A549 treated with RU486 at 1 μM for 4 hours (cell line): ENCODE measurements at places on chromosomes 12 and 14. TPM values are rescaled to one million over a fixed set of nuclear protein-coding genes. Genes with fewer than 3 reads are reported as not detected.

The CLEC4D gene
- not detected in 5 replicates for total RNA-seq

The AMIGO2 gene
- 100 to 188 TPM (median 178 TPM) in 5 replicates for total RNA-seq

The NRL gene
- 0.72 to 1.2 TPM (median 0.80 TPM) in 5 replicates for total RNA-seq

The PTGDR gene
- total RNA-seq: not detected in 5 replicates

The HNF1A gene
- 3.7 to 7.0 TPM (median 6.1 TPM) in 5 replicates for total RNA-seq

The C12orf56 gene
- total RNA-seq: 0.06 TPM in 1 of 5 replicates, not detected in the others

The SMIM41 gene
- total RNA-seq: not detected in 5 replicates

The GLS2 gene
- 0.09 to 0.76 TPM (median 0.16 TPM) in 5 replicates for total RNA-seq

The IL22 gene
- not detected in 5 replicates for total RNA-seq

The SYNDIG1L gene
- not detected in 5 replicates for total RNA-seq

The RNF10 gene
- 101 to 111 TPM (median 104 TPM) in 5 replicates for total RNA-seq

The RABGGTA gene
- 15.2 to 18.4 TPM (median 16.6 TPM) in 5 replicates for total RNA-seq

The TTC8 gene
- total RNA-seq: 37.7 to 51.9 TPM (median 45.8 TPM) in 5 replicates

The FGF6 gene
- not detected in 5 replicates for total RNA-seq

The LRP1-AS gene
- total RNA-seq: not detected in 5 replicates

The GALC gene
- 9.2 to 12.5 TPM (median 12.1 TPM) in 5 replicates for total RNA-seq

The NTN4 gene
- 41.1 to 57.2 TPM (median 48.7 TPM) in 5 replicates for total RNA-seq

The MYF6 gene
- not detected in 5 replicates for total RNA-seq

The AMDHD1 gene
- total RNA-seq: 1.8 to 2.6 TPM (median 1.9 TPM) in 5 replicates

The ORAI1 gene
- total RNA-seq: 24.4 to 44.1 TPM (median 43.1 TPM) in 5 replicates

The DDN gene
- 0.66 to 0.97 TPM (median 0.81 TPM) in 5 replicates for total RNA-seq

The DBX2 gene
- total RNA-seq: not detected in 5 replicates

The NELL2 gene
- 0.46 TPM in 1 of 5 replicates, not detected in the others for total RNA-seq

The NDRG2 gene
- 3.0 to 4.4 TPM (median 3.2 TPM) in 5 replicates for total RNA-seq

The KRT73 gene
- total RNA-seq: not detected in 5 replicates

The MMP17 gene
- total RNA-seq: 5.9 to 12.4 TPM (median 12.2 TPM) in 5 replicates

The NEDD8 gene
- 444 to 520 TPM (median 484 TPM) in 5 replicates for total RNA-seq

The GPR68 gene
- total RNA-seq: 0.12 to 0.19 TPM in 2 of 5 replicates, not detected in the others

The RPS6KA5 gene
- total RNA-seq: 2.0 to 4.6 TPM (median 3.7 TPM) in 5 replicates

The KRT84 gene
- total RNA-seq: not detected in 5 replicates

The ERBB3 gene
- 1.1 to 2.8 TPM (median 1.7 TPM) in 5 replicates for total RNA-seq

The RASAL1 gene
- 0.27 to 0.55 TPM (median 0.29 TPM) in 5 replicates for total RNA-seq

The KRT83 gene
- 2.5 to 6.9 TPM (median 5.9 TPM) in 5 replicates for total RNA-seq

The B4GALNT1 gene
- total RNA-seq: 29.9 to 52.0 TPM (median 44.1 TPM) in 5 replicates

The YEATS4 gene
- total RNA-seq: 30.4 to 47.8 TPM (median 34.9 TPM) in 5 replicates

The SP7 gene
- total RNA-seq: not detected in 5 replicates

The GABARAPL1 gene
- 31.2 to 48.6 TPM (median 43.5 TPM) in 5 replicates for total RNA-seq

The LGMN gene
- total RNA-seq: 55.3 to 62.9 TPM (median 59.4 TPM) in 5 replicates

The EML5 gene
- 0.47 to 1.1 TPM (median 0.83 TPM) in 5 replicates for total RNA-seq

The FLVCR2 gene
- 2.7 to 3.9 TPM (median 3.3 TPM) in 5 replicates for total RNA-seq

The CCDC60 gene
- not detected in 5 replicates for total RNA-seq

The HELB gene
- 0.90 to 1.7 TPM (median 1.6 TPM) in 5 replicates for total RNA-seq

The AJUBA gene
- 38.8 to 43.7 TPM (median 40.1 TPM) in 5 replicates for total RNA-seq

The MIP gene
- total RNA-seq: not detected in 5 replicates

The WNT5B gene
- 1.3 to 2.3 TPM (median 2.1 TPM) in 5 replicates for total RNA-seq

The MGP gene
- total RNA-seq: not detected in 5 replicates

The ACOT6 gene
- total RNA-seq: not detected in 5 replicates

The LMO3 gene
- total RNA-seq: not detected in 5 replicates

The OR10AD1 gene
- not detected in 5 replicates for total RNA-seq

The TAS2R42 gene
- not detected in 5 replicates for total RNA-seq

The RNASE3 gene
- not detected in 5 replicates for total RNA-seq

The INSM2 gene
- 0.05 to 0.08 TPM in 2 of 5 replicates, not detected in the others for total RNA-seq

The MYRFL gene
- not detected in 5 replicates for total RNA-seq

The DHH gene
- not detected in 5 replicates for total RNA-seq

The TDRD9 gene
- total RNA-seq: not detected in 5 replicates

The REP15 gene
- total RNA-seq: 0.12 to 0.65 TPM (median 0.40 TPM) in 4 of 5 replicates, not detected in the other
